ENCODE measurements at places on chromosomes 5 and 9.

DNA sequence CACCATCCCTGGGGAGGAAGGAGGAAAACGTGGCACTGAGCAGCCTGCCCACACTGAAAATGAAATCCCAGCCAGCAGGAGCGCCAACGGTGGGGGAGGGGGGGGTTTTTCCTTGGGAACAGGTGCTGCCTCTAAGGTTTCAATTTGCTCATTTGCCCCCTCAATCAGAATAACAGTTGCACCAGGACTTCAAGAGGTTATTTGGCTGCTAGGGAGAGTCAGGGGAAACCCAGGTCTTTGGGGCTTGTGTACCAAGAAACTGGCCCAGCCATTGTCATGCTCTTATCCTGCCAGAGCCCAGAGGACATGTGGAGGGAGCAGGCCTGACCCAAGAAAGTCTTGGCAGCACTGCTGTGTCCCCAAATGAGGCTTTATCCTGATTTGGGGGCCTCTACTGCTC, 66.5 kb downstream of the NDFIP1 start:
- DNase-seq, result no peak

- DNase-seq, result no peak
These were observed 533.5 kb downstream of the RAB3C start for GRCh38 chr5:59116231-59116865.

DNA sequence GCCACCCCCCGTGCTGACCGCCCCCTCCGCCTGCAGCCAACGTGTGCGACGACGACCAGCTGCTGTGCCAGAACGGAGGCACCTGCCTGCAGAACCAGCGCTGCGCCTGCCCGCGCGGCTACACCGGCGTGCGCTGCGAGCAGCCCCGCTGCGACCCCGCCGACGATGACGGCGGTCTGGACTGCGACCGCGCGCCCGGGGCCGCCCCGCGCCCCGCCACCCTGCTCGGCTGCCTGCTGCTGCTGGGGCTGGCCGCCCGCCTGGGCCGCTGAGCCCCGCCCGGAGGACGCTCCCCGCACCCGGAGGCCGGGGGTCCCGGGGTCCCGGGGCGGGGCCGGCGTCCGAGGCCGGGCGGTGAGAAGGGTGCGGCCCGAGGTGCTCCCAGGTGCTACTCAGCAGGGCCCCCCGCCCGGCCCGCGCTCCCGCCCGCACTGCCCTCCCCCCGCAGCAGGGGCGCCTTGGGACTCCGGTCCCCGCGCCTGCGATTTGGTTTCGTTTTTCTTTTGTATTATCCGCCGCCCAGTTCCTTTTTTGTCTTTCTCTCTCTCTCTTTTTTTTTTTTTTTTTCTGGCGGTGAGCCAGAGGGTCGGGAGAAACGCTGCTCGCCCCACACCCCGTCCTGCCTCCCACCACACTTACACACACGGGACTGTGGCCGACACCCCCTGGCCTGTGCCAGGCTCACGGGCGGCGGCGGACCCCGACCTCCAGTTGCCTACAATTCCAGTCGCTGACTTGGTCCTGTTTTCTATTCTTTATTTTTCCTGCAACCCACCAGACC, 80.2 kb downstream of the NTNG2 start:
- DNase-seq, result peak; percentile 32

- no peak for DNase-seq
These were observed 561.3 kb downstream of the PSAT1 start for GRCh38 chr9:78858266-78858665.

DNA sequence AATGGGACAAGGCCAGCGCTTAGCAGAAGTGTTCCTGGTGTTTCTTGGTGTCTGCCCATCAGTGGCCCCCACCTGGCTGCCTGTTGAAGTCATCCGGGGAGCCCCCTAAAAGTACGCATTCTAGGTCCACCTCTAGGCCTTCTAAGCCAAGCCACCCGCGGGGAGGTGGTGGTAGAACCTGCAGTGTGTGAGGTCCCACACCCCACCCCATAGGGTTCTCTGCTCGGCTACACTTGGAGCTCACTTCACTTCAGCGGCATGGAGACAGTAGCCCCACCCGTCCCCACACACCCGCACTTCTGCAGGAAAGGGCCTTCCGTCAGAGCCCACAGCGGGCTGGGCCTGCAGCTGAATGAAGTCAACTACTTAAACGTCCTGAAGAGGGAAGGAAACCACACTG, 29.6 kb upstream of the FCN2 start:
- no peak for DNase-seq

DNA sequence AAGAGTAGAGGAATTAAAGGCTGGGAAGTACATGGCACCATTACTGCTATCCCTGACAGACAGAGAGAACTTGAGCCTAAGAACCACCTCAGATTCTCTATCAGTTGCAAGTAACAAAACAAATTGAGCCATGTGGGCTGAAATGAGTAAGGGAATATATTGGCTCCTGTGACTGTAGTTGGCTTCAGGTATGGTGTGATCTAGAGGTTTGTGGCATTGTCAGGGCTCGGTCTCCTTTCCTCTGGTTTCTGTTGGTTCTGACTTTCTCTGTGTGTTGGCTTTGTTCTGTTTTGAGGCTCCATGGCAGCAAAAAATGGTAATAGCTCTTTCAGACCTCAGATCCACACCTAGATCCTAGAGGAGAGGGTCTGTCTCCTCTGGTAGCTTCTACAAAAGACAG, 5.7 kb downstream of the GALNT10 start:
- no peak for DNase-seq

DNA sequence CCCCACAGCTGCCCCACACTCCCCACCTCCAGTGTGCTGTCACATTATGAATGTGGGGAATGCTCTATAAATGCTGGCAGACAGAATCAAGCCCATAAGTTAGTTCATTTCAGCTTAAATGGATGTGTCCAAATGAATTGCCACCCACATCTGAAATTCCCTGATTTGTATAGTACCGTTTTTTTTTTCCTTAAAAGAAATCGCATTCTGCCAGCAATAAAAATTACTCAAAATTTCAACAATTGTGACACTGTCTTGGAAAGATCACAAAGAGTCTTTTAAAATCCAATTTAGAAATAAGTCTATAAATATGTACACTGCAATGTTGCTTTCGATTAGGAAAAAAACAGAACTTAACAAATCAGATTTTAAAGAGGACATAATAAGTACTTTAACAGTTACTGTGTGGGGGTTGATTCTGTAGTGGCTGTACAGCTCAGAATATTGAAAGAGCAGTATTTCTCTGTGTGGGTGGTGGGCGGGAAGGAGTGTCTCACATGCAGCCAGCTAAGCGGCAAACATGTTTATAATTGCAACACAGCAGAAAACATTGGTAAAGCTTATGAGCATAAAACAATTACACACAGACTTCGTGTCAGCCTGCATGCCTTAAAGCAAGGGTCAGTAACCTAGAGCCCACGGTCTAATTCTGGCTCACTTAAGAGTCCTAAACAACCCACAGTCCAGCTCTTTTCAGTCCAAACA, 24.9 kb upstream of the CSNK1G3 start:
- no peak for DNase-seq

DNA sequence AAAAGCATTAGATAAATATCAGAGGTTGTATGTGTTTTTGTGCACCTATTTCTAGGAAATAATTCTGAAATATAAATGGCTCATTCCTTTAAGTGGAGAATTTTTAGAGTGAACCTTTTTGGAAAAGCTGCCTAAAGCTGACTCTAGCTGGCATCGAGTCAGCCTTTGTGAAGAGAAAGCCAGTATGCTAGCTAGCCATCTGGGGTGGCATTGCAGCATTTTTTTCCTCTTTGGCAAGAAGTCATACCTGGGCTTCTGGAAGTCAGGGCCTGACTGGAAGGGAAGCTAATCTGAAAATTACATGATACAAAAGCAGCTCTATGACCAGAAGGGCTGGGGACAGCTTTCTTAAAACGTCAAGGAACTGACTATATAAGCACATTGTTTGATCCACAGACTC, 19.7 kb downstream of the ANP32B start:
- no peak for DNase-seq

GRCh38 chr9:113622600-113623400, 159.3 kb downstream of the RGS3 start:
- DNase-seq, result no peak

DNA sequence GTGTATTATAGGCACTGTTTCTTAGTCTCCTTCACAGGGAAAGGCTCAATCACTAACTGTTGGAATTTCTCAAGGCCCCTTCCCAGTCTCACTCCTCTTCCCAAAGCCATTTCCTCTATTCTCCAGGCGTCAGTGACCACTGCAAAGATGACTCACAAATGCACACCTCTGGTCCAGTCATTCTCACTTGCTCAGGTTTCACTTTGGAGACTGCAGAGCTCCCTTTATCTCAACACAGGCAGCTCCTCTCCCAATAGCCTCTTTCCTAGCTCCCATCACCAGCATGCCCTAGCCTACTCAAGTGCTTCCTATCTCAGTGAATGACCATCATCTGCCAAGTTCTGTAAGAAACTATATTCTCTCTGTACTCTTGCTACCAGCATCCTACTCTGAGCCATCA, 323.6 kb downstream of the NTRK2 start:
- DNase-seq, result no peak

GRCh38 chr5:78483809-78484521, 123.5 kb downstream of the SCAMP1 start:
- DNase-seq, result no peak

DNA sequence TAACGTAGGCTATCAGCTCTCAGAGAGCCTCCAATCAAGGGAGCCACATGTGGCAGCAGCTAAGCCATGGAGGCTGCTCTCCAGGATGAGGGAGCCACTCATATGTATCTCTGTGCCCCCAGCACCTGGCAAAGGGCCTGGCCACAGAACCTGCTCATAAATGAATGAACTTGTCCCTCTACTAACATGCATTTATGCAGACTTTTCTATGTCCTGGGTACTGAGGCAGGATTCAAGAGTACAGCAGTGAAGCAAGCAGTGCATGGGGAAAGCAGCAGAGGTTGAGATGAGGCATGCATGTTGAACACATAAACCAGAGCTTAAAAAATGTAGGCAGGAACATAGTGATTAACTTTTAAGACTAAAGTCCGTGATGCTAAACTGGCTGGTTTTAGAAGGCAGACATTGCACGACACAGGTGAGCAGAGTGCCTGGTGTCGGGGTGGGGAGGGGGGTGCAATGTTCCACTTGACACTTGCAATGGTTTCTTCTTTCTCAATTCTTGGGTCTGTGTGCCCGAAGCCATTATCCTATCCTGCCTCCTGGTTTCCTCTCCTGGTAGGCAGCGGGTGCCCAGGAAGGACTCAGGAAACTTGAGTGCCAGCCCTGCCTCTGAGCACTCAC, 142.8 kb upstream of the ALDH1B1 start:
- DNase-seq, result no peak

DNA sequence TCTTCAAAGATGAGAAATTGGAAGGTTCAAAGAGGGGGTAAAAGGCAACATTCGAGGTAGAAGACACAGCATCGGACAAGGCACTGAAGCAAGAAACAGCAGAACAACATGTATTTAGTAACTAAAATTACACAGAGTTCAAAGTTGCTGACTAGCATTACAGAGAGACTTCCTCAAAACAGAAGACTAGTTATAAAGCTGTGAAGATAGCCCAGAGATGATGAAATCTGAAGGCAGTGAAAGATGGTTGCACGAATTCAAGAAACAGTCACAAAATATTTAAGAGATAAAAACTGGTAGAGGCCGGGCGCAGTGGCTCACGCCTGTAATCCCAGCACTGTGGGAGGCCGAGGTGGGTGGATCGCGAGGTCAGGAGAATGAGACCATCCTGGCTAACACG, 16.3 kb downstream of the MAPKAP1 start:
- DNase-seq, result no peak

DNA sequence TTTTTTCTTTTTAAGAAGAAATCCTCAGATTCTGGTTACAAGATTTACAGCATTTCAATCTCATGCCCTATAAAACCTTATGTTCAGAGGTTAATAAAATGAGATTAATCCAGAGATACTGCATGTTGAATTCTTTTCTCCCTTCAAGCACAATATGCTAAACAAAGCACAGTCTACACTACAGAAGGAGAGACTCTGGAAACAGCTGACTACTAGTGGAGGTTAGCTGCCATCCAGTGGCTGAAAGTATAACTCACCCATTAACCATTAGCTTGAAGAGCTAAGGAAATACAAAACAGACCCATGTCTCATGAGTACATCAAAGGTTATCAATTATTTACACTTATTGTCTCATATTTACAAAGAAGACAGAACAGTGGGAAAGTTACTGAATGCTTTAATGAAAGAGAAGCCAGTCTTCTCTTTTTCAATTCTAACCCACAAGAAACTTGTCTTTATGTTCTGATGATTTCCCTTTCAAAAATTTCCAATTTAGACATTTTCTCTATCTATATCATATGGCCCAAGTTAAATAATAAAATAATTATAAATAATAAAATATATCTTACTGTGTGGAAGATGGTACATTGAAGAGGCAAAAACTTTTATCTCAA, 12.7 kb upstream of the DNAH5 start:
- DNase-seq, result no peak

DNA sequence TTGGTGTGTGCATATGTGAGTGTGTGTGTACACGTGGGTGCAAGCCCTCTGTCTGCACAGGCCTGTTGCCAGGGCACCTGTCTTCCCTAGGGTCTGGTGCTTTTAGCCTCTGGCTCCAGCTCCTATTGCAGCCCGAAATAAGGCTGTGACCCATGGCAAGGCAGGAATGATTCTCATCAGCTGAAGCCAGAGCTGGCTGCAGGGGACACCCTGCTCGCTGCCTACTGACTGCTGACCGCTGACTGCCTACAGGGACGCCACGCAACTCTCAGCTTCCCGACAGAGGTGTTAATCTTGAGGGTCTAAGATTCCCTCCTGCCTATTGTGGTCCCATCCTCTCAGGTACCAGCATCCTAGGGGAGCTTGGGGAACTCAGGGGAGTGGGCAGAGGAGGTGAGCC, at the start of gene MYOZ3:
MYOZ3 (plus strand) TSS at position 166 of the 400 bp plus-strand sequence. CDS start 1,691 bp downstream, outside the sequence.
- DNase-seq, result no peak

- no peak for DNase-seq
These were observed 447.1 kb downstream of the LRRC70 start for GRCh38 chr5:63025679-63026078.

- DNase-seq, result no peak
These were observed 52.5 kb upstream of the SEMA4D start for GRCh38 chr9:89550346-89550927.

- no peak for DNase-seq
These were observed 67.2 kb upstream of the MEGF10 start for GRCh38 chr5:127223256-127223974.

DNA sequence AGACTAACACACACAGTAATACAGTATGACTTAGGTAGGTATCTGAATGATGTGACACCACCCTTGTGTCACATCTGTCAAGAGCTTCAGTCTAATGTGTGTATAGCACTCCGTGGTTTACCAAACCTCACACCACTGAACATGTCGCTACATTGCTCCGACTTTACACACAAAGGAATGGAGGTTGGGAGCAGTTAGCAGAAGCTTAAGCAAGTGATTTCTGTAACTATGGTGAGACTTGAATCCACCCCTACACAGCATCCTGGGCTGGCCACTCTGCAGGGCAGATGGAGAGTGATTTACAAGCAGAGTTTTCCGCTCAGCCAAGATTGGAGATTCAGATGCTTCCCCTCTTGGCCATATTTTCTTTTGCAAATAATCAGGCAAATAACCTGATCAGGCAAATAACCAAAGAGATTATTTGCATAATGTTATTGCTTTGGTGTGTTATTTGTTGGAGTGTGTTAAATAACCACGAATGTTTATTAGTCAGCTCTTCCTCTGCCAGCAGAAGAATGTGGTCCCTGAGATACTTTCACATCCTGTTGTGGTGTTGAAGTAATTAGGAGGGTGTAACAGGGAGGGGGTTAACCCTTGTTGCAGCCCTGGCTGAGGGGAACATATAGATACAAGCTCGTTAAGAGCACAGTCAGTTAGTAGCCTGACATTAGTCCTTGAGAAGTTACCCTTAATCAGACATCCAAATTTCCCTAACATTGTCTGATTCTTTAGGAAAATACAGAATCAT, 92.8 kb downstream of the SNX18 start:
- DNase-seq, result no peak
